ENCODE measurements at places on chromosomes 16 and 17. TPM values are rescaled to one million over a fixed set of nuclear protein-coding genes. Genes with fewer than 3 reads are reported as not detected.

Gene PLCD3
- 69.7 TPM for total RNA-seq

Gene SOCS7
- total RNA-seq, result 41.3 TPM

Gene LPO
- 0.23 TPM for total RNA-seq

Gene ALDH3A1
- total RNA-seq, result 59.5 TPM

DNA sequence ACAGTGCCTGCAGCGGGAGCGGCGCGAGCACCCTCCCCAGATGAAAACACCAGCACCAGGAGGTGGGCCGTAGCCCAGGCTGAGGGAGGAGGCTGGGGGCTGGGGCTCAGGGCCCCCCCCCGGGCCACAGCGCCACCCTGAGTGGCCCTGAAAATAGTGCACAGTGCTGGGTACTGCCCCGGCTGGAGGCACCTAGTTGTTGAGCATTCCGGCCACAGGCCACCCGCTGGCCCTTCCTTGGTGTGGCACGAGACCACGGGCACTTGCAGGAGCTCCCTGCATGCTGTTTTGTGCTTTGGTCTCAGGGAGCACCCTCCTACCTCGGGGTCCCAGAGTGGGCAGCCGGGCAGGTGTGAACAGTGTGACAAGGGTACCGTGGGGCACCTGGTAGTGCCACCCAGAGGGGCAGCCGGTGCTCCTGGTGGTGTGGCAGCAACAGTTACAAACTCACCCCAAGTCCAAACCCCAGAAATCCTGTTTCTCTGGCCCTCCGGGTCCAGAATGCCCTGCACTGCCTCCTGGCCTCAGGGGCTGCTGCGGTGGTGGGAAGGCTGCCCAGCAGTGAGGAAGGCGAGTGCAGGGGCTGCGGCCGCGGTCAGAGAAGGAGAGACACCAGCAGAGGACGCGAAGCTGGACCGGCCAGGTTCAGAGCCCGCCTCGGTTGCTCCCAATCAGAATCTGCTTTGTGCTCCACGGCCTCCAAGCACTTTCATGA lies 11.9 kb downstream of the FSCN2 start:
- no peak for DNase-seq

GRCh38 chr16:81657781-81658180 lies 121.3 kb upstream of the PLCG2 start:
- DNase-seq, result no peak

DNA sequence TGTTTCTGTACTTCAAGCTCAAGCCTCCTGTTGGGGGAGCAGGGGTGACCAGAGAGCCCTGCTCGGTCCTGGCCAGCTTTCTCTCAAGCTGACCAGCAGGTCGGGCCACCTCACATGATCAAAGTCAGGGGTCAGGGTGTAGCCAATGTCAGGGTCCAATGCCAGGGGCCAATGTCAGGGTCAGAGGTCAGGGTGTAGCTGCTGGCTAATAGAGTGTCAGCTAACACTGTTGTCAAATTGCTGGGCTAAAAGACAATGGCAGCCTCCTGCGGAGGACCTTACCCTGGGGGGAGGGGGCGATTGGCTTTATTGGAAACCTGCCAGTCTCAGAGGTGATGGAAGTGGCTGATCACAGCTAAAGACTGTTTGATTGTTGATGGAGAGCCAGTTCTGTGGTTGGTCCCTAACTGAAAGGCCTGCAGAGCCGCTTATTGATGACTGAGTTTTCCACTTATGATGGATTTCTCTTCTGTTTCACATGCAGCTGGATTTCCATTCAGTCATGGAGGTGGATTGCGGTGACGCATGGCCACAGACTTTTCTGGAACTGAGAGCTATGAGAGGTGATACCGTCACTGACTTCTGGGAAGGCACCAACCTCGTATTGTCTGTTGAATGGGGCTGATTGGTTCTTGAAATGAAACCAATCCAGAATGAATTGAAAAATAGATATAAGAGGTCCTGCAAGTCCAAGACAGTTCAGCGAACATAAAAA lies 97.4 kb upstream of the ZFHX3 start:
- DNase-seq, result no peak

DNA sequence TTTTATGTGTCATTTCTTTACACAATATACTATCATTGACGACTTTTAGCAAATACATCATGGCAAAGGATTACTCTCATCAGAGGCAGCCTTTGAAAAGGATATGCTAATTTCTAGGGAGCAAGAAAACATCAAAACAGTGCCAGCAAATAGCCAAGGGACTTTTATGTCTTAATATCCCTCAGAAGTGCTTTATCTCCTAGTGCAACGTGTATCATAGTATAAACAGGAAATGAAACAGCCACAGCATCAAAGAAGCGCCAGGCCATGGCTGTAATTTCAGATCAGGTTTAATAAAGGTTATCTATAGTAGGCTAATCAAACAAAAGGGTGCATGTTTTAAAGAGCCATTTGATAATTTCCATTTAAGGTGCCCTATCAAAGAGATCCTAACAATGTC lies 159.9 kb downstream of the AXIN2 start:
- no peak for DNase-seq

GRCh38 chr17:32567511-32567910 lies 80.7 kb downstream of the CDK5R1 start:
- DNase-seq, result no peak

- no peak for DNase-seq
Measured at GRCh38 chr17:32156656-32157055, 14.4 kb downstream of the RHOT1 start.

Data from suprapubic skin (tissue), 4 donors.